ENCODE measurements at places on chromosomes 4 and X.

DNA sequence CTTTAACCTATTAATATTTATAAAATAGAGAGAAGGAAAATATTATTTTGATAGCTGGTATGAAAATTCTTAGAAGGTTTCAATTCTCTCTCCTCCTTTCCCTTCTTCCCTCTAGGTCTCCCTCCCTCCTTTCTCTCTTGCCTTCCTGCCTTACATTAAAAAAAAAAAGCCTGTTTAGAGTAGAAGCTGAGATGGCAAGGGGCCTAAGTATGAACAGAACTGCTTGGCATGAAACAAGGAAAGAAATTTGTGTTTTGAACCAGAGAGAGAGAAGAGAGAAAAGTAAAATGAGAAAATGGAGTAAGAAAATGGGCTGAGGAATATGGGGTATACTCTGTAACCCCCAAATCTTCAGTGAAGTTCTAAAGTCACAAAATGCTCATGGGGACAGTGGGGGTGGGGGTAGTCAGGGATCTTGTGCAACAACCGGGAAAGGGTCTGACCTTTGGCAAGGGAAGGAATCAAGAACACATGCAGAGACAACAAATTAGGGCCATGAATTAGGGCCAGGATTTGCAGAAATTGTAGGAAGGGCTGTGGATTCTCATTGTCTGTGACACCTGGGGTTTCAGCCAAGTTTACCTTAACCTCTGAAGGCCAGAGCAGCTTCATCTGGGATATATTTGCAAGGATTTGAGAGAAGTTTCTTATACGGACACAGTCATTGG lies 30.6 kb downstream of the SUPT20HL2 start:
- no peak for DNase-seq

DNA sequence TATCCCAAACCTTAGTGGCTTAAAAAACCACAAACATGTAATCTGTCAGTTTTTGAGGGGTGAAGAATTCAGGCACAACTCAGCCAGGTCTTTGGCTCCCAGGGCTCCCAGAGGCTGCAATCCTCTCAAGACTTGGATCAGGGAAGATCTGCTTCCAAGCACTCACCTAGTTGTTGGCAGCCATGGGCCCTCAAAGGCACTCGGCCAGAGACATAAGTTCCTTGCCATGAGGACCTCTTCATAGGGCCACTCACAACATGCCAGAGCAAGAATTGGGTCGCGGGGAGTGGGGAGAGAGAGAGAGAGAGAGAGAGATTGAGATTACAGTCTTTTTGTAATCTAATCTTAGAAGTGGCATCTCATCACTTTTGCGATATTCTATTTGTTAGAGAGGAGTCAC lies 77.1 kb upstream of the TBC1D9 start:
- DNase-seq: no peak

- no peak for DNase-seq
Observed at GRCh38 chr4:141196227-141196933, 24.3 kb upstream of the ZNF330 start.

GRCh38 chrX:41490446-41490845 lies 43.3 kb downstream of the NYX start:
- DNase-seq: no peak

DNA sequence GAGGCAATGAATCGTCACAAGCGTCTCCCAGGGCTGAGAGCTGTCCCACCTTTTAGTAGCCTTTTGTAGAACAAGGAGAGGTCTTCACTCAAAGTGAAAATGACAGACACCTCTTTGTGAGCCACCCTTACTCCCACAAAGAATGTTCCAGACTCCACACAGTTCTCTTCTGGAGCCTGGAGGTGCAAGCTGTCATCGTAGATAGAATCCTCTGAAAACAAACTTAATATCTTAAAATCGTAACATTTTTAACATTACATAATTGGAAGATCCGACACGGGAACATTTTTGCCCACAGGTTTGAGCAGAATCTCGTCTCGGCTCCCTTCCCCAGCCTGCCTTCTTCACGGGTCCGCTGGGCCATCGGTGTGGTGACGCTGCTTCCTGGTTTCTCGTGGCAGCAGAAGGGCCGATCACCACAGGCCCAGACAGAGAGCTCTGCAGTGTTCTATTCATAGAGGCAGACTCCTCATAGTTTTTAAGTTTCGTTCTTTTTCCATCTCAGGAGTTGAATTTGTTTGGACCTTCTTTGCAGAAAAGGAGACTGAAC lies 27.7 kb downstream of the WFS1 start:
- no peak for DNase-seq

- no peak for DNase-seq
Observed at GRCh38 chr4:110924761-110925160, 301.9 kb upstream of the PITX2 start.

DNA sequence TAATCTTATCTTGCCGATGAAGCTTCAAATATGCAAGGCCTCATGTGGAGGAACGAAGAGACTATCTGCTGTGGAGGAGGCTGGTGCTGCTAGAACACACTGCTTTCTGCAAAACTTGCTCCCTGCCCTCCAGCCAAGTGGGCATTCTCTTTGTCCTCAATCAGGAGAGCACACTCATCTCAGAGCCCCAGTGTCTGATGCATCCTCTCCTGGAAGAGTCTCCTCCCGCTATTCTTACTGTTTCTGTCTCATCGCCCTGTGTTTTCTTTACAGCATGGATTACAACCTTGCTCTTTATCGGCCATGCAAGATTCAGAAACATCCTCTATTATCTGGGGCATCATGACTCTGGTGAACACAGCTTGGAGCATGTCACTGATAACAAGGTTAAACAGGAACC lies 68.2 kb upstream of the MTNR1A start:
- no peak for DNase-seq

DNA sequence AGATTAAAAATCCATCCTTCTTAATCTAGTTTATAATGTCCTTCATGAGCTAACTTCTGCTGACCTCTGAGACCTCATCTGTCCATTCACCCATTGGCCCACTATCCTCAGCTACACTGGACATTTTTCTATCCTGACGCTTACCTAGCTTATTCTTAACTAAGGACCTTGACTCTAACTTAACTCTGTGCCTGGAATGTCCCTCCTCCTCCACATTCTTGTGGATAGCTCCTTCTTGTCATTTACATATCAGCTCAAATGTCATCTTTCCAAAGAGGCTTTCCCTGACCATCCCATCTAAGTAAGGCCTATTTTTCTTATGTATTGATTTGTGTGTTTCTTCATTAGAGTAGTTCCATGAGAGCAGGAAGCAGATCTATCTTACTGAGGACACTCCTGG lies 54.7 kb downstream of the ATXN3L start:
- no peak for DNase-seq

- DNase-seq: no peak
Observed at GRCh38 chr4:39820186-39820585, 122.2 kb downstream of the UBE2K start.

- no peak for DNase-seq
Observed at GRCh38 chr4:73152893-73153292, 83.4 kb upstream of the COX18 start.

DNA sequence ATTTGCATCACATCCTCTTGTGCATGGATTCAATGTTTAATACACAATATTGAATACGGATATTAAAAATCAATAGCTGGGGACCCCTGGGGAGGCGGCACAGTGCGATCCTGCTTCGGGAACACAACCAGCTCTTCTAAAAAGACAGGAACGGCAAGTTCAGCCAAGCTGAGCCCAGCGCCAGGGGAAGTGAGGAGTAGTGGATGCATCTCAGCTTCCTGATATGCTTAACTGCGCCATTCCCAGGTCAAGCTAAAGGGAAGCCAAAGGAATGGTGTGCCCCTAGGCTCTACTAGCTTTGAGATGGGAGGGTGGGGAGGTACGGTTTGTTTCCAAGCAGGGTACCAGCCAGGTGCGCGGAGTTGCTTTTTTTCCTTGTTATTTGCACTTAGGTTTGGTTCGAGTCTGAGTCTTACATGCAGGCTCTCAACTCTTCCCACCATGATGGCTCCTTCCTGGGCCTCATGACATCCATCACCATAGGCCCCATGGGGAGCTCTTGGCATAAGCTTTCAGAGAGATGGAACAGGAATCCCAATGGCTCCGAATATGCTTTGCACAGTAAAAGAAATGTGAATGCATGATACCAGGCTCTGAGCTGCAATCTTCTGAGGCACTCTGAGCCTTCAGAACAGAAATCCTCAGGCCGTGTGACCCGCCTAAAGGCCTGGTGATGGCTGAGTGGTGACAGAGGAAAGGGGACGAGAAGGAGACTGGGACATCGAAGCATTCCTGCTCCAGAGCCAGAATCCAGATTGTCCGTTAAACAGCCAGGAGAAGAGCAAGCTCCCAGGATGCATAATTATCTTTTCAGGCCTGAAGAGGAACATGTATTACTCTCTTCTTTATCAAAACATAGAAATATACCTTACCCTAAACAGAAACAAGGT lies 51.8 kb upstream of the BCOR start:
- DNase-seq: no peak

GRCh38 chr4:61379406-61379805 lies 179.3 kb downstream of the ADGRL3 start:
- DNase-seq: no peak

DNA sequence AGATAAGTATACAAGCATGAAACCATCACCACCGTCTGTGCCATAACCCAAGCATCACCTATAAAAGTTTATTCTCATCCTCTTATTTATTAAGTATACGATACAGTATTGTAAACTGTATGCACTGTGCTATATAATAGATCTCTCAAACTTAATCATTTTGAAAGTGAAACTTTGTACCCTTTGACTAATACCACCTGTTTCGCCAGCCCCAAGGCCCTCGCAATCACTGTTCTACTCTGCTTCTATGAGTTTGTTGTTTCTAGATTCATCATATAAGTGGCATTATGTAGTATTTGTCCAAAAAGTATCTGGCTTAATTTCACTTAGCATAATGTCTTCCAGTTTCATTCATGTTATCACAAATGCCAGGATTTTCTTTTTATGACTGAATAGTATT lies 72.1 kb upstream of the DOCK11 start:
- DNase-seq: no peak

- no peak for DNase-seq
Observed at GRCh38 chrX:8914681-8915080, 113.5 kb upstream of the FAM9A start.

DNA sequence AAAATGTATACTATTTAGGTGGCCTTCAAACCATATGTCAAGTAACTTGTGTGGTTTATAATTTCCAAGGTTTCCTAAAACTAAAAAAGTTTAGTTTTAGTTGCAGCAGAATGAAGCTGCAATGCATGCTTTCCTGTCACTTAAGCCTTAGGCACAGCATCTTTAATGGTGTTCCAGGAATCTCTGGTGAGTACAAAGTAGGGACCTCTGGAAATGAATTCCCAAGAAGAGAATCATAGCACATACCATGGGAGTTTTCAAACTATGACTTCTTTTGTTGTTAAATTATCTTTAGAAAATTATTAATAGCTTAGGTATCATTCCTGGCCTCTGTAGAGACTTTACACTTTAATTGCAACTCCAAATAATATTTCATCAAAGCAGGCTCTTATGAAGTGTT lies 1005.9 kb upstream of the PABPC4L start:
- DNase-seq: no peak

- no peak for DNase-seq
Observed at GRCh38 chr4:186709517-186709916, 14.1 kb downstream of the FAT1 start.

GRCh38 chr4:5824635-5825034 lies 68.3 kb downstream of the CRMP1 start:
- no peak for DNase-seq

DNA sequence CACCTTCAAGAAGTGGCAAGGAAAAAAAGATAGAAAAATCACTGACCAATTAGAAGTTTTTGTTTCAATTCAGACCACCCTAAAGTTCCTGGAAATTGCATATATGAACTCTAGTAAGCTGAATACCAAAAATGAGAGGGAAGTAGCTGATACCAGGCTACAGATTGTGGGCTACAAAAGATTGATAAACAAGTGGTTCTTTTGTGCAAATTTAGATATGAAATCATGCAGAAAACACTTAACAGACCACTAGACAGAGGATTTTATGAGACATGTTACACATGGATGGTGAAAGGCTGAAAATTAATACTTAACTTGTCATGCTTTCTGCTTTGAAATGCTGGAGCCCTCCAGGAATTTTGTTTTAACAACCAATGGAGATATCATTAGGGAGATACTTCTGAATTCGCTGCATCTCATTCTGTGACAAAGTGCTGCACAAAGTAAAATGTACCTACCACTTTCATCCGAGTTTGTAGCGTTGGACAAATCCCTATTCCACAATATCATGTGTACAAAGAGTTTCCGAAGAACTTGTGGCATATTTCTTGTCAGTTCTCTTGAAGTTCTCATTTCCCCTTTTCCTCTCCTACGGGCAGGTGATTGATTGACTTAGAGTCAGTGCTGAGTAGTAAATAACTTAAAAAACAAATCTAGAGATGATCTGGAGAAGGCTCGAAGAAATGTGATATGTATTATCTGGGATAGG lies 235.0 kb downstream of the PALLD start:
- no peak for DNase-seq

DNA sequence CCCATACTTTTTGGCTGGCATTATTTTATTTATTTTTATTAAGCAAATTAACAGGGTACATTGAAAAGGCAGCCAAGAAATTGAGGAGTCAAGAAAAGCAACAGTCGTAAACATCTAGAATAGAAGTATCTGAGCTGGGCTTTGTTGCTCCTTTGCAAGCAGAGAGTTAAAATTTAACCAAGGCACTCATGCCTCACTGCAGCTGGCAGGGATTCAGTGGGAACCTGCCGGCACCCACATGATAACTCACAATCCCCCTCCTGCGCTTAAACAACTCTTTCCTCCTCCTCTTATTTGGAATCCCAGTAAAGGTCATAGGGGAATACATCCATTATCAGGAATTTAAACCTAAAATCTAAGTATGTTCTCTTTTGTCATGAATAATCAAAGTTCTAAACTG lies 115.5 kb downstream of the SOX3 start:
- DNase-seq: no peak

GRCh38 chr4:185573651-185574199 lies 38.4 kb upstream of the PDLIM3 start:
- no peak for DNase-seq

- no peak for DNase-seq
Observed at GRCh38 chr4:145956288-145956890, 17.8 kb upstream of the ZNF827 start.

- no peak for DNase-seq
Observed at GRCh38 chr4:7366180-7366945, 68.4 kb downstream of the PSAPL1 start.

DNA sequence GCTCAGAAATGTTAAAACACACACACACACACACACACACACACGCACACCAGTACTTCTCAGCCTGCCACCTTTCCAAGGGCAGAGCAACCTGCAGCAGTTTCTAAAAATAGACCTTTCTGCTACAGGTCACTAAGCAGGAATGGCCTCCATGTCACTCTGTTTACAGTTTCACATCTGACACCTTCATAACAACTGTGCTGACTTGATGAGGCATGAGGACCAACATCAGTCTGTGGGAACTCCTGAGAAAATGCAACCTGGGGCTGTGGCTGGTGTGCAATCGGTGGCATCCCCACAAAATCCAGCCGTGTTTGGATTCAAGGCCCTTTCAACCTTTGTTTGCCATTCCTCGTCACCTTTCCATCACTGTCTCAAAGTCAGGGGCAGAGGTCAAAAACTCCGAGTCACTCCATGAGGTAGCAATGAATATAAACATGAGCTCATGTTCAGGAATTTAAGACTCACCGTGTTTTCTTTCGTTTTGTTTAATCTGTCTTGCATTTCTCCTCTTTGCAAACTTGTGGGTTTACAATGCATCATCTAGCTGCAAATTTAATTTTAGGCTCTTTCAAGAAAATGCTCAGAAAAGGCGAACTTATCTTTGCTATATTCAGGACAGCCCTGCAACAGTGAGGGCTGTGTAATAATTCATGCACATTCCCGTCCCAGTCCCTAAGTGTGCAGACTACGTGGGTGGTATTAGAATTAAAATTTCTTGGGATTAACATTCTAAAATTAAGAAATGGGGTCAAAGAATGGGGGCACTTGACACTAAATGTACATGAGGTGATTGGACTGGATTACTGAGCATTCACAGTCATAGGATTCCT lies 135.3 kb downstream of the SHROOM3 start:
- no peak for DNase-seq
